ENCODE measurements at places on chromosomes 4 and X.

- no peak for DNase-seq
These were observed 139.9 kb upstream of the USP9X start for GRCh38 chrX:40945361-40945713.

DNA sequence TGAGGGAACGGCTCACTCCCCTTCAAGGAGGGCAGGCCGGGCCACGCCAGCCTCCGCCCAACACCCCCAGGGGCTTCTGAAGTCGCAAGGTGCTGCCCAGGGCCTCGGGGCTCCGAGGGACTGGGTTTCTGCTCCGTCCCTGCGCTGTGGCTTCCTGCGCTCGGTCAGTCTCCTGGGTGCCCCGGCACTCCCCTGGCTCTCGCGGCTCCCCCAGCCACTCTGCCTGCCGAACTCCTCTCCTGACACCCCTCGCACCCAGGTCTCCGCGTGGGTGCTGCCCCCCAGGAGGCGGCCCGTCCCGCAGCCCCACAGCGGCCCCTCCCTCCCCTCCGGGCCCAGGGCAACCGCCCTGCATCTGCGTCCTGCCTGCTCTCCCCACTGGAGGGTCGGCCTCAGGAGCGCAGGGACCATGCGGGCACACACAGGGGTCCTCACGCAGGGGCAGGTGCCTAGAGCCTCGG lies 151.9 kb downstream of the AFAP1 start:
- DNase-seq, result no peak

DNA sequence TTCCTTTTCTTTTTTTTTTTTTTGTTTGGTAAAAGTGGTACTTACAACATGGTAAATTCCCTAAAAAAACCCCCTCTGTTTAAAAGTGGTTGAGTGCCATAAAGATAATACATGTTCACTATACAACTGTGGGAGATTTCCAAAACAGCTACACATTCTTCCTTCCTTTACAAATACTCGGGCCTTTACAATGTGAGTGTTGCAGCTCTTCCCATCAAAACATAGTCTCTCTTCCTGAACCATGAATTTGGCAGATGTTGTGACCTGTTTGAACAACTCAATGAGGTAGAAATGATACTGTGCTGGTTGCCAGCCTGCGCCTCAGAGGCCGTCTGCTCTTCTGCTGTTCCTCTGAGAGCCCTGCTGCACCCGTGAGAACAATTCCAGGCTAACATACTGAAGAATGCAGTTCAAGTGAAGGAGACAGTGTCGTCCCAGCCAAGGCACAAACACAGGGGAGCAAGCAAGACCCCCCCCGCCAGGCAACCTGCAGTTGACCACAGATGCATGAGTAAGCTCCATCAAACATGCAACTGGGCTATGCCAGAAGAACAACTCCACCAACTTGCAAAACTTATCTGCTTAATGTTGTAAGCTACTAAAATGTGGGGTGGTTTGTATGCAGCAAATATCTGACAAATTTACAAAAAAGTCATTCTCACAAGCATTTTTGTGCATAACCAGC lies 645.0 kb downstream of the PCDH7 start:
- DNase-seq, result no peak

DNA sequence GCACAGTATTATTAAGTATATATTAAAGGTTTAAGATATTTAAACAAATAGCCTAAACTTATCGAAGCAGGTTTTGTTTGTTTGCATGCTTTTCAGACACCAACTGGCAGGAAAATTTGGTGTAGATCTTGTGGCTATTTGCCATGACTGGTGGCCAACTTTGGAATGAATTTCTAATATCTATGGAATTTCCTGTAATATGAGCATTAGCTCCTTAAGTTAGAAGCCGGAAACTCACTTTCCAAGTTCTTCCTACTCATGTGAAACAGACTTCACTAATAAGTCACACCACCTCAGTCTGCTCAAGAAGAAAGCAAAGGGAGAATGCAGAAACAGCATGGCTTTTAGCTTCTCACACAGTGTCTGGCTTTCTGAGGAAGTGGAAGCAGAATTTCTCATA lies 563.9 kb downstream of the GRXCR1 start:
- DNase-seq, result no peak

DNA sequence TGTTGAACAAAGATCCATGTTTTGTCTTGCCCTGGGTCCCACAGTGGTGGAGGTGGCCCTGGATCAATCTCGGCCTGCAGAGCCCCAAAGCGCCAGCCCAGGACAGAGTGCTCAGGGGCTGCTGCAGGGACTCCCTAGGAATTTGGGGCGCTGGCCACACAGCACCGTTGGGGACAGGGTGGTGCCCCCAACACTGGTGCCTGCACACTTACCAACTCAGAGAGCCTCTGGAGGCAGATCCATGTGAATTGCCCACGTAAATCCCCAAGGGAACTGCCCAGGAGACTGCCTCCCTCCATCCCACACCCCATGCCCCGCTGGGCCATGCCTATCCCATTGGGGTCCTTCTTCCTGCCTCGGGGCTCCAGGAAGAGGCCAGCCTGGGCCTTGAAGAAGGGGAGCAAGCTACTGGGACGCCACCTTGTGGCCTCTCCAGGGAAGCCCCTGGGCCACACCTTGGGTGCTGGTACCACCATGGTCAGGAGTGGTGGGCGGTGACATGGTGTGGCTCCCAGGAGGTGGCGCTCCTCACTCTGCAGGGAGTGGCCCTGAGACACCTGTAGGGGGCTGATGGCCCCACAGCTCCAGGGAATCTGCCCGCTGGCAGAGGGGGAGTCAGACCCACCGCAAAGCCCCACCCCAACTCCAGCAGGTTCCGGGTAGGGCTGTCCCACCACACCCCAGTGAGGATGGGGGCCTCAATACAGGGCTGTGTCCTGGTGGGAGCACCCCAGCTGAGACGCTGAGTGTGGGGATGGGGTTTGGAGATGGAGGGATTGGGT lies 22.8 kb downstream of the CFAP99 start:
- DNase-seq, result peak; percentile 88

GRCh38 chr4:133147921-133148689 lies 989 bp upstream of the PCDH10 start:
- no peak for DNase-seq

DNA sequence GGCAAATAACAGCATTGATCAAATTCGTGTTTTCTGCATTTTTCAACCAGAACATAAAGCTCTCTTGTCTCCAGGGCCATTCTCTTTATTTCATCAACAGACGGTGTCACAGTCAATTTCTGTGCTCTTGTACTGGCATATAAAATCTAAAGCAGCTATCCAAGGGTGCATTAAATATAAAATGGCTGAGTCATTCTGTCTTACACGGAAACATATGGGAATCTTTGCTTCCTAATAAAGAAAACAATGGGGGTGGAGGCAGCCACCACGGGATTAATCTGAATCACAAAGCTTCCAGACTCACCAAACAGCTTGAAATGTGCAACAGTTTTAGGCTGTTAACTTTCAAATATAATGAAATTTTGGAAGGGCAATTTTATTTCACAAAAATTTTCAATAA lies 132.6 kb downstream of the IL15 start:
- DNase-seq, result no peak

DNA sequence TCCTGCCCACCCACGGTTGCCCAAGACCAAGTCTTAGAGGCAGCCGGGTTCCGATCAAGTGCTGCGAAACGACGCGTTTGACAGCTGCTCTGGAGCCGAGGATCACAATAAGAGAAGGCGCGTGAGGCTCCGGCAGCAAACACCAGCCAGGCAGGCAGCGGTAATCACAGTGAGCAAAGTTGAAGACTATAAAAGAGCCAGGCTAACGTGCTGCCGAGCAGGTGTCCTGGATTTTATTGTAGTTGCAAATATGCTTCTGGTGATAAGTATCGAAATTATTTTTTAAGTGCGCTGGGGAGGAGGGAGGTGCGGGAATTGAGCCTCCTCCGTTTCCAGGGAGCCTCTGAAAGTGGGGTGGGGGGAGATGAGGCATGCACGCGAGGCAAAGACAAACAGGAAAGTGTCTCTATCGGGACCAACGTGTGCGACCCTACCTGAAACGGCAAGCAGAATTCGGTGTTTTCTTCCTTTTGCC lies 590 bp downstream of the GABRA2 start:
- no peak for DNase-seq

- no peak for DNase-seq
These were observed 130.1 kb downstream of the KLHL34 start for GRCh38 chrX:21528076-21528475.

- no peak for DNase-seq
These were observed 43.7 kb downstream of the RPS3A start for GRCh38 chr4:151143162-151143561.

DNA sequence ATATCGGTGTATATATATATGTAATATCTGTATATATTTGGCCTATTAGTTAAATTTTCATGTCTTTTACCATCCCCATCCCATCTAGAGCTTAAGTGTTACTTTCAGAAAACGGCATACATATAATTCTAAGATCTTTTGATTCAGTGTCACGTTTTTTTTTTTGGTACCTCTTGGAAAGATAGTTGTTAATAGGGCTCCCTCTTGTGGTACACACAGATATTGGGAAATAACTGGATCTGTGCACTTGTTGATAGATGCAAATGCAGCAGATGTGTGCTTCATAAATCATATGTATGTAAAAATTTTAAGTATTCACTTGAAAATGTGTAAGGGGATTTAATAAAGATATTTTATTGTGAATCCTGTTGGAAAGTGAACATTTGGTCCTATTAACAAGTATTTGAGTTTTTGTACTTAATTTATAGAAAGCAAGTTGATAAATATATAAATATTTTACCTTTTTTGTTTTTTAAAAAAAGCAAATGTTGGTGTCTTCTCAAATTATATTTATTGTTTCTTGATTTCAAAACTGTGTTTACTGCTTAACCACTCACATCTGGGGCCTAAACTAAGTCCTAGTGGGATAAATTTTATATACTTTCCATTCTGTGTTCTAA lies 74.7 kb downstream of the PAQR3 start:
- peak; percentile 22 for DNase-seq

GRCh38 chrX:7163146-7163677 lies 15.3 kb upstream of the PUDP start:
- no peak for DNase-seq

DNA sequence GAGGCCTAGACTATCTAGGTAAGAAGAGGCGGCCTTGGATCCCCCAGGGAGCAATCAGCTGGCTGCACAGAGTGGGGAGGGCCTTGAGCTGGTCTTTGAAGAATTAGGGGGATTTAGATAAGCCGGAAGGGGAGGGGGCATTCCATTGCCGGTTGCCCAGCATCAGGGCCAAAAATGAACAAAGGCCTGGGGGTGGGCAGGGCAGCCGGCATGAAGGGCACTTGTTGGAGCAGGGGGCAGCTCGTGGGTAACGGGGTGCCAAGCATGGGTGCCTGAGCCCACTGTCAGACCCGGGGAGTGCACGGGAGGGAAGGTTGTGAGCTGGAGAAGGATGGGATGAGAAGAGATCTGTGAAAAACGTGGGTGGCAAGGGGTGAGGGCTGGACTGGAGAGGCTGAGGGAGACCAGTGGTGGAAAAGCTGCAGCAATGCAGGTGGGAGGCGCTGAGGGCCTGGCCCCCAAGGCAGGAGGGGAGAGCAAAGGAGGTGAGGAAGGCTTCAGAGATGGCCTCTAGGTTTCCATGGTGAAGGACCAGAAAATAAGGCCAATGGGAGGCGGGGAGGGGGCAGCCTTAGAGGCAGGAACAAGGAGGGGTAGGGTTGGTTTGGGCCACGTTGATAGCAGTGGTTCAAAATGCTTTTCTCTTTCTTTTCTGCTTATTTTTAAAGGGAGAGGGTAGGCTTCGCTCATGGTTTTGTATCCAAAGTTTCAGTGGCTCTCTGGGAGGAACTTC lies 8.6 kb downstream of the KLF3 start:
- no peak for DNase-seq

DNA sequence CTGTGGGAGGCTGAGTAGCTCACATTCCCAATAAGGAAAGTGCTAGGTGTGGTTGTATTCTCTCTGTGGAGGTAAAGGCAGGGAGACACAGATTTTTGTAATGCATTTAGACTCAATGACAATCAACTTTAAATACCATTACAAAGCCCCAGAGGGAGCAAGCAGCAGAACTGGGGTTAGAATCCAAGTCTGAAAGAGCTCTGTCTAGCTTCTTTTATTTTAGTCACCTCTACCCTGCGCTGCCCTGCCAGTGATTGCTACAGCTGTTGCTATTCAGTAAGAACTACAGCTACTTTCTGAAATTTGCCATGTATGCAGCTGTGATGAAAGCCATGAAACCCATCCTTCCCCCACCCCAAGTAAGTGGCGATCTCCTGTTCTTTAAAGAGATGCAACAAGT lies 22.5 kb downstream of the SLC39A8 start:
- DNase-seq, result no peak

DNA sequence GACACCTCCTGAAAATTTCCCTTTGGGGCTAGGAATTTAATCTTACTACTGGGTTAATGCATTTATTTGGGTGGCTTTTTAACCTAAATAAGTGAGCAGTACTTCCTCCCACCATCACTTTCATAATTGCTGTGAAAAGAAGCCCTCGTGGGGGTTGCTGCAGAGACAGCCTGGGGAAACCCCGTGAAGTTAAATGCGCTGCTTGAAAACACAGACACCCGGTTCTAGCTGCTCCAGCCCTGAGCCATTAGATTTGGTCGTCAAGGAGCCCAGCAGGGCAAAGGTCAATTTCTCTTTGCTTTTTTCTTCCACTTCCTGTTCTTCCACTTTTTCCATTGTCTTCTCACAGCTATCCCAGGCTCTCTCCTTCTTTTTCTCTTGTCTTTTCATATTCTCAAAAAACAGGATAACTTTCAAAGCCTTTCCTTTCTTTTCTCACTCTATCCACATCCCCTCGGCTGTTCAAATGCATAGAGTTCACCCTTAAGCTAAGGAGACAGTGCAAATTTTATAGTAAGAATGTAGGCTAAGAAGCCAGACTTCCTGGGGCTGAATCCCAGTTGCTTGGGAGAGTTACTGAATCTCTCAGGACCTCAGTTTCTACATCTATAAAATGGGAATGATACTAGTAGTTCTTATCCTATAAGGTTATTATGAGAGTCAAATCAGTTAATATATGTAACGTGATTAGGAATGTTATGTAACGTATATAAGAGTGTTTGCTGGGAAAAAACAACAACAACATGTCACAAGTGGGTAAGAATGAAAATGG lies 91.5 kb upstream of the ZNF827 start:
- DNase-seq, result no peak

GRCh38 chrX:55709735-55710134 lies 7.8 kb upstream of the RRAGB start:
- no peak for DNase-seq

- no peak for DNase-seq
These were observed 55.9 kb downstream of the NPNT start for GRCh38 chr4:105951198-105951597.

DNA sequence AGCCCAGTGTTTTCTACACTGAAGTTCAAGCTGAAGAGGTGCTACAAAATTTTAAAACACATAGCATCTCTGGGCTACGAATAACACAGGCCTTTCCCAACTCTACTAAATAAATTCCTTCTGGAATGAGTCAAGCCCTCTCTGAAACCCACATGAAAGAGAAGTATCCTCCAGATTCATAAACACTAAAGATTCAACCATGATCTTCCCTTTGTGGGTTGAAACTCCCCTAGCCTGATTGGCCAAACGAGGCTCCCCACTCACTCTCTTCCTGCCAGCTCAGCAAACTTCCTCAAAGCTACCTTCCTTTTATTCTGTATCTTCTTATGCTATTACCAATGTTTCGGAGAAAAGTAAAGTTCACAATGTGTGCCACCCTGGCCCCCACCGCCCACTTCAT lies 95.4 kb downstream of the NKX6-1 start:
- DNase-seq, result no peak

Measured in iPS DF 6.9 (cell line).